ENCODE measurements at places on chromosomes 3 and 15.

DNA sequence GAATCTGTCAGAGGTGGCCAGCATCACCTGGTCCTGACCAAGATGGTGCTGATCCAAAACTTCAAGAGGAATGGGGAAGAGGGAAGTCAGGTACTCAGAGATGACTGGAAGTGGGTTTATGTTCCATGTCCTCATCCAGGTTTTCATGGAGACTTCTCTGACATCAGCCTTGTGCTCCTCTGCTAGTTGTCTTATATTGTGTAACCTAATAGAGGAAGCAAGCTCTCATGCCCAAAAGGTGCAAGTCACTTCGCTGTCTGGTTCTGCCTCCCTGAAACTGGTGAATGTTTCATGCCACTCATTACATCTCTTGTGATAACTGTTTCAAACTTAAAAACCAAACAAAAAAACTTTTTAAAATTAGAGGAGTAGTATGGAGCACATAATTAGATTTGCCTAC, 127.2 kb upstream of the MANF start:
- no peak for DNase-seq

- DNase-seq, result no peak
These were observed 348.6 kb downstream of the NLGN1 start for GRCh38 chr3:173745952-173746682.

- DNase-seq, result no peak
These were observed 18.4 kb downstream of the MESP1 start for GRCh38 chr15:89732451-89733172.

DNA sequence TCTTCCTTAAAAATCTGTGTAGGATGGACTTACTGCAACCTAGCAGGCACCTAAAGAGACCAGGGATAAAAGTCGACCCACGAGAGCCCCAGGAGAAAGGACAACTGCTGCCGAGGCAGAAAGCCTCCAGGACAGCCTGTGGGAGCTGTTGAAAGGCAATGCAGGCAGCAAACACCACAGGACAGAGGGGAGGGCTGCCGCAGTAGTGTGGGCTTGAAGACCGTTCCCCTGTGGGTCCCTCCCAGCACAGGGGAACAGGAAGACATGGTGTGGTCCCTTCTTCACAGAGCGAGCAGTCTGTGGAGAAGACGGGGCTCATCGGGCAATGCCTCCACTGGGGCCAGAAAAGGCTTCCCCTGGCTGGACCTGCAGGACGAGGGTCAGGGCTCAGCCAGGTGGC, 58.5 kb upstream of the GATA2 start:
- no peak for DNase-seq

DNA sequence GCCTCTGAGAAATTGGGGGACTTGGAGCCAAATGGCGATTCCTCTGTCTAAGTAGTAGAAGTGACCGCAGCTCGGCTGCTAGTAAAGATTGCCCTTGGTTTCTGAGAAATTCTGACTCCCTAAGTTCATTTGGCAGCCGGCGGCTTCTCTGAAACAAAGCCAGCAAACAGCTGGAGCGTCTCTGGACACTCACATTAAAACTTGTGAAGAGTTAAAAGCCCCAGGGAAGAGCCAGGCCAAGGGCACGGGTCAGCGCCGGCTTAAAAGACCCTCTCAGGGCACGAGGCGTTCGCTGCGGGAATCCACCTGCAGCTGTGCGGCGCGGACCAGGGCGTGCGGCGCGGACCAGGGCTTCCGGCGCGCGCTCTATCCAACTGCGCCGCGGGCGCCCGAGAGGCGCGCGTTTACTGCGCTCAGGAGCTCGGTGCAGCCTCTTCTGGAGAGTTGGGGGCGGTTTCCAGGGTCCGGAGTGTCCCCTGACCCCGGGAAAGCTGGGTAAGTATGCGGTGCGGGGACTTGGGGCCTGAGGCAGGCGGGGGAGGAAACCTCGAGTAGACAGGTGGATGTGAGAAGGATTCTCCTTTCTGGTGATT, at the start of gene COL6A5:
TSS of gene COL6A5 (plus strand) at position 186 of the 593 bp plus-strand sequence. CDS start 27,967 bp downstream, outside the sequence.
- no peak for DNase-seq

Measured in NCI-H1930 (cell line).